Left hindlimb (tissue), 1 donor: ENCODE measurements at places on chromosomes 7 and 10.
A peak's percentile ranks its signal among the peaks of the same experiment; 100 is the strongest.

DNA sequence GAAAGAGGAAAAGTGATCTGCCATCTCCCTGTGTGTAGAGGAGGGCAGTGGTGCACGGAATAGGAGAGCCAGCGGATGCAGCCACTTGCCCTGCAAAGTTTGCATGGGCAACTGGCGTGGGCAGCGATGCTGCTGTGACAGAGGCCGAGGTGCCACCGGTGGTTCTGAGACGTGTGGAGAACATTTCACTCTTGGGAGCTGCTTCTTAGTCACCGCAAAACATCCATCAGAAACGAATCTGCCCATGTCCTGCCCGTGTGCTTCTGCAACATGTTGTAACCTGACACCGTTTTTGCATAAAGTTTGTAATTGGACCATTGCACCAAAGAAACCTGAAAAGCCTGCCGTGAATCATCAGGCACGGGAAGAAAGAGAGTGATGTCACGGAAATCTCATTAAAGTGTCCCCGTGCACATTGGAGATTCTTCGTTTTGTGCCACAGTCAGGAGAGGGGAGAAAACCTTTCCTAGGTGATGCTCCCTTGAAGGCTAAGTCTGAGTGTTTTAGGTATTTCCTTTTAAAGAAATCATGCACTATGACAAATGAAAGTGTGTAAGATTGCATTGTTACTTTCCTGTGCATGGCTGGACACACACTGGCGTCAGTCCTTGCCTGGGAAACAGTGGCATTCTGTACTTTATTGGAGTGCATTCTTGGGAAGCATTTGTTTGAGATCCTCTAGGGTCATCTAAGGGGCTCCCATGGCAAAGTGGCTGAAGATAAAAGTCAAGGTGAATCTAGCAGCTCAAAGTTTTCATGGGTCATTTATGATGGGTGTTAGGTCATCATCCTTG, 302.6 kb downstream of the KLF6 start:
- DNase-seq, result peak; percentile 55

- DNase-seq, result no peak
Measured at GRCh38 chr7:42274053-42274452, 37.0 kb upstream of the GLI3 start.

- DNase-seq, result no peak
Measured at GRCh38 chr7:37633048-37633447, 50.5 kb upstream of the GPR141 start.

GRCh38 chr7:48637382-48637781, 287.0 kb upstream of the CDC14C start:
- no peak for DNase-seq

DNA sequence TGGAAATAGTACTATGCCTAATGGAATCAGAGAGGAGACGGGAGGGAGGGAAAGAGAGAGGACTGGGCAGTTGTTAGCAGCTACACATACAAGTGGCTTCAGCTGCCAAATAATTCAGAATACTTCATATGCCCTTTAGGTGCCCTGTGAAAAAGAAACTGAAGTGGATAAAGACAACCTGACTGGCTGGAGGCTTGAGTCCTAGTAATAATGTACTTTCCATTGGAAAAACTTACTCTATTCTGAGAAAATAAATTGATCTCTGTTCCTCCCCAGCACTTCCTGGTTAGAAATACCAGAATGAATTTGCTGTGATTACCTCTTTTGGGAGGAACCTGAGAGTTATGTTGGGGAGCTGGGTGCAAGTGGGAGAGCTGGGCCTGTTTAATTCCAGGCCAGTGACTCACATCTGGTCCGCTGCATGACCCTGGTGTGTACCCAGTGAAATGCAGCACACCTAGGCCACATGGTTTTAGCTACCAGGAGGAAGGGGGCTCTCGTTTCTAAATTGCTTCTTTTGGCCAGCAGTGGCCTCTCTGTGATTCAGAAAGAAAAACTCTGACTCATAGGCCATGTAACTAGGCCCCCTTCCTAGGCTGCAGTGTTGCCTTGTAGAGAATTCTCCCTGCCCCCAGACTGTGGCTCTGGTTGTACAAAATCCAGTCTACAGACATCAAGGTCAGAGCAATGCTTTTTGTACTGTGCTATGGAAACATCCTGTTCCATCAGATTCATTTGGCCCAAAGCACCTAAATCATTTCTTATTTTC, 6.5 kb downstream of the AGFG2 start:
- DNase-seq, result no peak

GRCh38 chr7:139366400-139366799, 6.7 kb downstream of the LUC7L2 start:
- DNase-seq, result no peak

- DNase-seq, result no peak
Measured at GRCh38 chr10:15879058-15879457, 18.8 kb upstream of the MINDY3 start.

- no peak for DNase-seq
Measured at GRCh38 chr10:111273235-111273634, 196.4 kb downstream of the ADRA2A start.
